ENCODE measurements at places on chromosomes 5 and 9. TPM values are rescaled to one million over a fixed set of nuclear protein-coding genes. Genes with fewer than 3 reads are reported as not detected.

DNA sequence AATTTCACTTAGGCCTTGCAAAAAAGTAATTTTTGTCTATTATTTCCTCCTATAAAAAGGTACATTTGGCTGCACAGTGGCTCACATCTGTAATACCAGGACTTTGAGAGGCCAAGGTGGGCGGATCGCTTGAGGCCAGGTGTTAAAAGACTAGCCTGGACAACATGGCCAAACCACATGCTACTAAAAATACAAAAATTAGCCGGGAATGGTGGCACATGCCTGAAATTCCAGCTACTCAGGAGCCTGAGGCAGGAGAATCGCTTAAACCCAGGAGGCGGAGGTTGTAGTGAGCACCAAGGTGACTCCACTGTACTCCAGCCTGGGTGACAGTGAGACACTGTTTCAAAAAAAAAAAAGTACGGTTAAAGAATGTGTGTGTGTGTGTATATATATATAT is 15.7 kb downstream of the NUP155 start:
- peaks cover 12% of the 10 kb centered on the region for H3K36me3 ChIP-seq
- H3K27ac ChIP-seq = no peak overlapping the region
- no peaks in the 10 kb centered on the region for H3K4me1 ChIP-seq
- no peaks in the 10 kb centered on the region for H3K27me3 ChIP-seq
- H3K4me3 ChIP-seq = no peak overlapping the region
- no peak for DNase-seq

DNA sequence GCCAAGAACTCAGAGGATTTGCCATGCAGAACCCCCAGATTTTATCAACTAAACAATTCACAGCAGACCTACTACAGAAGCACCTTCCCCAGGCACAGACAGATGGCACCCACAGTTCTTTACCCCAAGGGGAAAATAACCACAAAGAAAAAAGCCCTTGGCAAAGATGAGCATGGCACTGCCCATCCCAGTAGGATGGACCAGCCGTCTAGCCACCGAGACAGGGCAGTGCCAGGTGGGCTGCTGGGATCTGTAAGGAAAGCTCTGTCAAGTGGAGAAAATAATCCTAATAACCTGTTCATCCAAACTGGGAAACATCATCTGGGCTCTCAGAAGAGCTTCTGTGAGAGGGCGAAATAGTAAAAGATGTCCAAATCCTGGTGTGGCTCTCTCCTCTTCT is 130.0 kb downstream of the COL23A1 start:
- H3K4me3 ChIP-seq = no peak overlapping the region
- peak; percentile 57 for DNase-seq
- no peak overlapping the region for H3K27ac ChIP-seq

DNA sequence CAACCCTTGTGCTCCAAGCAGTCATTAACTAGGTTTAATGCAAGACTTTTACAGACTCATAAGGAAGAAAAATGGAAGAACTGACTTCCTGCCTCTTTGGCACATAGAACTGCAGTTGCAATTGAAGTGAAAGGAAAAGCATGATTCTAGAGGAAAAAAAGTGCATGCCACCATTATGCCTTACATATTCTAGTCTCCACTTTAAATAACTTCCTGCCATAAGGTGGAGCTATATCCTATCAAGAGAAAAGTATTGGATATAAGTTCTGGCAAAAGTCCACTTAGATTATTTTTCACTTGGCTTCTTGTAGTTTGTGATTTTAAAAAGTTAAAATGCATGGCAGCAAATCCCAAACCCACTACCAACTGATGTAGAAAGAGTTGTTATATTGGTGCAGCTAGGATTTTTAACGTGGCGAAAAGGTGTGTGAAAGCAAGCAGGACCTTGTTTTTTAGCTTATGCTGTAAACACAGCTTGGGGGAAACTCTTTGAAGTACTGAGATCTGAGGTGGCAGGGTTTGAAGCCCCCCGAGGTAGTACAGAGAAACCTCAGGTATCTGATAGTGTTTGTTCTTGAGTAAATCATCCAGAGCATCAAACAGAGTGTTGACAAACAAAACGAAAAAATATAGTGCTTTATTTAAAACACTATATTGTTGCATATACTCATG is 117.9 kb downstream of the ANXA1 start:
- DNase-seq = no peak
- H3K4me1 ChIP-seq = peaks cover 5% of the 10 kb centered on the region
- no peaks in the 10 kb centered on the region for H3K36me3 ChIP-seq
- H3K27ac ChIP-seq = no peak overlapping the region
- H3K27me3 ChIP-seq = peaks cover 2% of the 10 kb centered on the region

PCDHB15 gene
- total RNA-seq = 4.3 TPM

NDOR1 gene
- 20.5 TPM for total RNA-seq
